ENCODE measurements at places on chromosomes 3 and 15. TPM values are rescaled to one million over a fixed set of nuclear protein-coding genes. Genes with fewer than 3 reads are reported as not detected.

DNA sequence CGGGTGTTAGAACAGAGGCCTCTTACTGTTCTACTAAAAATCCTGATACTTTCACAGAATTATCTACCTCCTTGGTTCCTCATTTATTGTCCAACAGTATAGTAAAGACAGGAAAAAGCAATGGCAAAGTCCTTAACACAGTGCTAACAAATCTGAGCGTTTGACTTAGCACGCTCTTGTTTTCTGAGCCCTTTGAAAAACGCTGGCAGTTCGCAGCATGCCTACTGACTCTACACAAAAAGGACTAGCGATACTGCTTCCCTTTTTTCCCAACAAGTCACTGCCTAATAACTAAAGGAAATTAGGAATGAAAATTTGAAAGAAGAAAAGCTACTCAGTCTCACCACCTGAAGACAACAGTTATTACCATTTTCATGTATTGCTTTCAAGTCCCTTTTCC lies 34.8 kb upstream of the CEMIP start:
- no peak for DNase-seq

- DNase-seq = no peak
These were observed 38.7 kb downstream of the TGFBR2 start for GRCh38 chr3:30645077-30645476.

- no peak for DNase-seq
These were observed 2.3 kb upstream of the DNAH1 start for GRCh38 chr3:52313774-52314188.

DNA sequence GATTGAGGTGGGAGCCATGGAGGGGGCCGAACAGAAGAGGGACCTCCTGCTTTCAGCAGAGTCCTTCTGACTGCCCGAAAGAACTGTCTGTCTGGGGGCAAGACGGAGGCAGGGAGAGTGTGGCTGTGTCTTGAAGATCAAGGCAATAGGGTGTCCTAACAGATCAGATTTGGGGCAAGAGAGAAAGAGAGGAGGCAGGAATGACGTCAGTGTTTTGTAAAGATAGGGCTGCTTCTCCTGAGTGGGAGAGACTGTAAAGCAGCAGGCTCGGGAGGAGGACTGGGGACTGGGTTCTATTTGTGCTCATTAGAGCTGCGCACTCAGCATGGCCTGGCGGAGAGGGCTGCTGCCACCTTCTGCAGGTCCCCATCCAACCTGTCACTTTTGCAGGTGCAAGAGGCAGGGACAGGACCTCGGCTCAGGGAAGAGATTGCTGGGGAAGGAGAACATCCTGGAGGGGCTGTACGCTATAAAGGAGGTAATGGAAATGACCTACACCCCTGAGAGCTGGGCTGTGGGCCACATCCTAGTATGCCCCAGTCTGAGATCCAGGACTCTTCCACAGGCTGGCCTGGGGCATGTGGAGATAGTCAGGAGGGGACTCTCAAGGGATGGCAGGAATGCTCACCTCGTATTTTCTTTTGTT lies 29.0 kb upstream of the FGD5 start:
- DNase-seq = no peak

DNA sequence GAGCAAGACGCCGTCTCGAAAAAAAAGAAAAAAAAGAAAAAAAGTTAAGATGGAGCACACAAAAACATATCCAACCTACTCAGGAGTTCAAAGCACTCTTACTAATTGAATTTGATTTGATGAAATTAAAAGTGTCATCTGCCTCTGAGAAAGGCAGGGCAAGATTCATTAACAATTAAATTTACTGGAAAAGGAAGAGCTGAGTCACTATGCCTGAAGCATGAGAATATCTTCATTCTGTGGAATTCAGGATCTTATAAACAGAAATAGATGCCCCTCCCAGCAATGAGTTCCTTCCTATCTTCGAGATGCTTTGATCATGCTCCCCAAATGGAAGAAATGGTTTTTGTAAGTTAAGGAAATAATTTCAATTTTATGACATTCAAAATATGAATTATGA lies 61.0 kb upstream of the ST3GAL6 start:
- DNase-seq = no peak

- no peak for DNase-seq
These were observed 25.2 kb downstream of the ABHD2 start for GRCh38 chr15:89113296-89114024.

Gene PLSCR2
- total RNA-seq = 0.85 TPM
